AG09309 (cell line): ENCODE measurements at places on chromosomes 1 and 21.

DNA sequence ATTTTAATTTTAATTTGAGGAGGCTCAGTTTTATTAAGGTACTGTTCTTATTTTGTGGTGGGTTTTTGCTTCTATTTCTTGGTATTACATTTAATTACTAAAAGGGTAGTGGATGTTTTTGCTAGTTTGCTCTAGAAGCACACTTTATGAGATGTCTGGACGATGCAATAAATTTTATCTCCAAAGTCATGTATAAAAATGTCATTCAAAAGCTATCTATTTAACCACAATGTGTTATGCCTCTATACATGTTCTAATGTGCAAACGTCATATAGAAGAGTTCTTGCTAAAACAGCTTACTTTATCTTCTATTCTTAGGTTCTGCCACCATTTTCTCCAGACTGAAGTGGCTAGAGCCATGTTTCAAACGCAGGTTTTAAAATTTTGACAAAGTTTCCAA lies 12.9 kb upstream of the MPC2 start:
- DNase-seq = no peak

DNA sequence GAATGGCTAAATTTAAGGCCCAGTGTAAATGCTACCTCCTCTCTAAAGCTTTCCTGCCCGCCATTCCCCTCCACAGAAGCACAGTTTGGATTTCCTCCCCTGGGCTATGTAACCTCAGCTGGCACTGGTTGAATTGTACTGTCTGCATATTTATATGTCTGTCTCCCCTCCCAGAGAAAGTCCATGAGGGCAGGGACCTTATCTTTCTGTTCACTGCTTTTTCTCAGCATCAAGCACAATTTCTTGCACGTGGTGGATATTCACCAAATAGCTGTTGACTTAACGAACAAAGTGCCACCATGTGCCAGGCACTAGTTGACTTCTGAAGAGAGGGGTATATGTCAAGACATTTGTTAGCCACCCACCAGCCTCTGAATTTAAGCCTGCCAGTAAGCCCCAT lies 9.5 kb upstream of the PDIK1L start:
- DNase-seq = no peak

DNA sequence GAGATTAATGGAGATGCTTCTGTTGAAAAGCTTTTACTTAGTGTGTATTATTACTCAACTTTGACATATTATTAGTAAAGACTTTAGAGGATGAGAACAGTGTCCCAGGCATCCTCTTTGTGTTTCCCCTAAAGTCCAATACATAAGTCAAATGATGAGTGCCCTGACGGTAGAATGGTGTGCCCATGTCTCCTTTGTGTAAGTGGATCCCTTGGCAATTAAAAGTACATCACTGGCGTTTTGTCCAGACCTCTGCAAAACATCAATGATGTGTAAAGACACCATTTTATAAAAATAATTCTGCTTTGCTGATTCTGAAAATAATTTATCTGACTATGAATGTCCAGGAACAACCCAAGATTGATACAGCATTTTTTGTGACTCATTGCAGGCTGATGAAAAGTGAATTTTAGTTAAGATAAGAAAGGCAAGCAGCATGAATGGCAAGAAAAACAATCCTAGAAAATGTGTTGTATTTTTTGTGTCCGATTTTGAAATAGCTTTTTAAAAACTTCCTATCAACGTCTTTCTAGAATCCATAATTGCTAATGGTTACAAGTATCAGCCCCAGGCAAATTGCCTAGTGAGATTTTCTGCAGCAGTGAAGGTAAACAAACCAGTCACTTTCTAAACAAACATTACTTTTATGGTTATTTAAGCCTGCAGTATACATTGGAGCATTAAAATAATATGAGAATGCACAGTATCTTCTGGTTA lies 251.5 kb downstream of the PTPRC start:
- no peak for DNase-seq

GRCh38 chr1:109923131-109923945 lies 12.7 kb downstream of the CSF1 start:
- DNase-seq = no peak

DNA sequence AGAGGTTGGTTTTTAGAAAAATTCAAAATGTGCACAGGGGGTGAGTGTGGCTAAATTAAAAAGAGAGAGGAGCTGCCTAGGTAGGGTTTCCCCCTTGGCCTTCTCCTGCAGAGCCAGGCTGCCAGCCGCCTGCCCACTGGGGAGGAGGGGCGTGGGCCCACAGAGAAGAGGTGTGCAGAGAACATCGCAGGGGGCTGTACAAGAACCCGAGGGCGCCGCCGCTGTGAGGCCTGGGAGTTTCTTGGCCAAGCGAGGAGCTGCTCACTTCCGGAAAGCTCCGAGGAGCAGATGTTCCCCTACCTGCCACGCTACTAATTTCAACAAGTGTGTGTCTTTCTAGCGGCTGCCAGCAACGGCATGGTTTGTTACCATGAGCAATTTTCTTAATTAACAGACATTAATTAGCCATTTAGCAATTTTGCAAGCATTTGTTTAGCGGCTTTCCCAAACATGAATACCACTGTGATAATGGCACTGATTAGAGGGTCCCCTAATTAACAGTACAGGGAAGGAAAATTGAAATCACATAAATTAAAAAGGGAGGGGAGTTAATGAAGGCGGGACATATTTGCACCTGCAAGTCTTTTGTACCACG lies 59.7 kb downstream of the MRPL37 start:
- DNase-seq = no peak

DNA sequence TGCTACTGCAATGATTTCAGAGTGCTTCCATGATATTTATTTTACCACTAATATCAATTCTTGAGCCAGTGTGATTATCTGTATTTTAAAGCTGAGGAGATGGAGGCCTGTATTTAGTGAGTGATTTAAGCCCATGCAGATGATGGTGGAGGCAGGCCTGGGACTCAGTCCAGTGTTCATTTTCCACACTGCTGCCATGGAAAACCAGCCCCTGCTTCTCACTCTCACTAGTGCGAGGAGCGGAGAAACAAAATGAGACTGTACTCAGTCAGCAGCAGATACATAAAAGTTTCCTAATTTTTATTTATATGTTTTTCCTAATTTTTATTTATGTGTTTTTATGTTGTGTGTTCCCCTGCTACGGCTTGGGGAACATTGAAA lies 32.8 kb downstream of the LRRC8B start:
- DNase-seq = no peak

- no peak for DNase-seq
Measured at GRCh38 chr1:194117582-194117981, 931.2 kb upstream of the B3GALT2 start.

GRCh38 chr1:119463569-119463968 lies 43.4 kb upstream of the HSD3B1 start:
- DNase-seq = no peak

DNA sequence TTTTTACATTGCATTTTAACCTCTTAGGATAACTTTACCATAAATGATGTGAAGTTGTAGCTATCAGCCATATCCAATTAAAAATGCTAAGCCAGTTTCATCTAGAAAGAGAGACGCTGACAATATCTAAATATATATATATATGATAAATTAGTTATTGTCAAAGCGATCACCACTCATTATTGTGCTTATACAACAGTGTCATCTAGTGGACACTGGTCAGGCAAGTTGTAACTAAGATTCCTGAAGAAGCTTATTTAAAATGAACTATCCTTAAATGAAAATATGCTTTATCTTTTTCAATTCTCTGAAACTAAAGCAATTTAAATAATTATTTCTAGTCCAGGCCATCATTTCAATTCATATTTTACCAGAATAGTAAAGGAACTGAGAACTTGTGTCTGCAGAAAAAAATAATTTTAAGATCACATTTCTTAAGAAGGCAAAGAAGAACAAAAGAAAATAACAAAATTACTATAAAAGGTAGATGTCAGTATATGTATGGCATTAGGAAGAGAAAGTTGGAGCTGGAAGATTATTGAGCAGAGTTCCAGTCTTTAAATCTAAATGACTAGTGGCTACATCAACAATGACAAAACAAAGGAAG lies 193.3 kb upstream of the SNX7 start:
- peak; percentile 31 for DNase-seq

- no peak for DNase-seq
Measured at GRCh38 chr1:151825751-151826660, 5.6 kb downstream of the RORC start.

- no peak for DNase-seq
Measured at GRCh38 chr21:32476661-32477423, 64.3 kb downstream of the EVA1C start.

- no peak for DNase-seq
Measured at GRCh38 chr1:25740071-25740470, 59.9 kb upstream of the SELENON start.
